ENCODE measurements at places on chromosomes 7 and 10.

GRCh38 chr10:98617906-98618520 is 171.3 kb upstream of the HPS1 start:
- DNase-seq, result no peak

DNA sequence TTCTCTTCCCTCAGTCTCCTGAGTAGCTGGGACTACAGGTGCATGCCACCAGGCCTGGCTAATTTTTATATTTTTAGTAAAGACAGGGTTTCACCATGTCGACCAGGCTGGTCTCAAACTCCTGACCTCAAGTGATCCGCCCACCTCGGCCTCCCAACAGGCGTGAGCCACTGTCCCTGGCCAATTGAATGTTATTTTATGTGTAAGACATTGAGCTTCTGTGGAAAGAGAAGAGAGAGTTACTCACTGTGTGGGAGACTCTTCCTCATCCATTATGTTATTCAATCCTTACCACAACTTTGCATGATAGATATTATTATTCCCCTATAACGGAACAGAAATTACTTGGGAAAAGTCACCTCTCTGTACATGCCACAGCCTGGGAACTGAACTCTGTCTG is 32.6 kb upstream of the MXI1 start:
- DNase-seq, result no peak

- DNase-seq, result no peak
Measured at GRCh38 chr10:77686096-77686495, 48.5 kb upstream of the KCNMA1 start.

- DNase-seq, result no peak
Measured at GRCh38 chr10:42980553-42981357, 96.1 kb upstream of the RET start.

DNA sequence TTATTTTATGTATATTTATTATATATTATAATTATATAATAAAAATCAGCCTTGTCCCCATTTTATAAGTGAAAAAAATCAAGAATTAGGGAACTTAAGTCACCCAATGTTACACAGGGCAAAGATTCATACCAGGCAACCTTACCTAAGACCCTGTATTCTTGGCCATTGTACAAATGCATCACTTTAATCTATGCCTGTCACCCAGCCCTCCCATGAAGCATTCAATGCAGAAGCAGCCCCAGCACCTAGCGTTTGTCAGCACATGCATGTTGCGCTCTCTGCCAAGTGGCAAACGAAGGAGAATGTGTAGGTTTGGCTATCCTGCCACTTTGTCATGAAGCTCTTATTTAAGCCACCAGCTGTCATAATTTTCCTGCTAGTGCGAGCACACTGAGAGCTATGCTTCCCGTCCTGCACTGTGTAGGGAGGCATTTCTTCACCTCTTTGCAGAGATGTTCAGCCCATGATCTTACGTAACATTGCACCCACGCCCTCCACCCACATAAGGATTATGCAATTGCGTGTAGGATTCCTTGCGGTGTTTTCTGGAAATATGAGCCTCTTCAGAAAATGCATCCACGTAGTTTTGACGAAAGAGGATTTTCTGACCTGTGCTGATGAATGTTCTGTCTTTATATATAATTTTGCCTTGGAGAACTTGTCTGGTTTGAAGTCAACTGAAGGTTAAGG is 7.7 kb upstream of the COBL start:
- DNase-seq, result no peak

DNA sequence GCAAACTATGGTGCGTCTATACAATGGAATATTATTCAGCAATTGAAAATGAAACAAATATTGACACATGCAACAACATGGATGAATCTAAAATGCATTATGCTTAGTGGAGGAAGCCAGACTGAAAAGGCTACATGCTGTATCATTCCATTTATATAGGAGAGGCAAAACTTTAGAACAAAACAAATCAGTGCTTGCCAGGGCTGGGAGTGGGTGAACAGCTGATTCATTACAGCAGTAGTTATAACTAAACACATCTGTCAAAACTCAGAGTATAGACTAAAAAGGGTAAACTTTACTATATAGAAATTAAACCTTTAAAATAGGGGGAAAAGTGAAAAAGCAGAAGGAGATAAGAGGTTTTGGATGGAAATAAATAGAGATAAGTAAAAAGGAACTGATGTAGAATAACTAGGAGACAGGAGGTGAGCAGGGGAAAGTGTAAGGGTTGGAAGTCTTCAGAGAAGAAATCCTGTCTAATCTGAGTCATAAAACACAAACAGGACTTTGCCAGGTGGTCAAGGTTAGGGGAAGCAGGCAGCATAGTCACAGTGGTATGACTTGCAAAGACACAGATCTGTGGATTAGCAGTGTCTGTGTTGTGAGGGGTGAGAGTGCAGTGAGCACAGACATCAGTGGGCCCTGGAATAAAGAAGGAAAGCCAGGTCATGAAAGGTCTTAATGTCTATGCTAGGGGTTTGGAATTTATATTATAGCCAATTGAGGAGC is 349.8 kb downstream of the PHTF2 start:
- no peak for DNase-seq

GRCh38 chr7:123979876-123980275 is 53.0 kb downstream of the TMEM229A start:
- DNase-seq, result no peak

Data from T1000 (cell line).